Stimulated activated CD4-positive, alpha-beta T cell treated with anti-CD3 and anti-CD28 coated beads, TNF-alpha, amount 100 ng/mL, for 1 hour (primary cell): ENCODE measurements at places on chromosomes 16 and 17.

GRCh38 chr16:88685156-88686061 is 898 bp downstream of the SNAI3 start:
- no peak for DNase-seq

DNA sequence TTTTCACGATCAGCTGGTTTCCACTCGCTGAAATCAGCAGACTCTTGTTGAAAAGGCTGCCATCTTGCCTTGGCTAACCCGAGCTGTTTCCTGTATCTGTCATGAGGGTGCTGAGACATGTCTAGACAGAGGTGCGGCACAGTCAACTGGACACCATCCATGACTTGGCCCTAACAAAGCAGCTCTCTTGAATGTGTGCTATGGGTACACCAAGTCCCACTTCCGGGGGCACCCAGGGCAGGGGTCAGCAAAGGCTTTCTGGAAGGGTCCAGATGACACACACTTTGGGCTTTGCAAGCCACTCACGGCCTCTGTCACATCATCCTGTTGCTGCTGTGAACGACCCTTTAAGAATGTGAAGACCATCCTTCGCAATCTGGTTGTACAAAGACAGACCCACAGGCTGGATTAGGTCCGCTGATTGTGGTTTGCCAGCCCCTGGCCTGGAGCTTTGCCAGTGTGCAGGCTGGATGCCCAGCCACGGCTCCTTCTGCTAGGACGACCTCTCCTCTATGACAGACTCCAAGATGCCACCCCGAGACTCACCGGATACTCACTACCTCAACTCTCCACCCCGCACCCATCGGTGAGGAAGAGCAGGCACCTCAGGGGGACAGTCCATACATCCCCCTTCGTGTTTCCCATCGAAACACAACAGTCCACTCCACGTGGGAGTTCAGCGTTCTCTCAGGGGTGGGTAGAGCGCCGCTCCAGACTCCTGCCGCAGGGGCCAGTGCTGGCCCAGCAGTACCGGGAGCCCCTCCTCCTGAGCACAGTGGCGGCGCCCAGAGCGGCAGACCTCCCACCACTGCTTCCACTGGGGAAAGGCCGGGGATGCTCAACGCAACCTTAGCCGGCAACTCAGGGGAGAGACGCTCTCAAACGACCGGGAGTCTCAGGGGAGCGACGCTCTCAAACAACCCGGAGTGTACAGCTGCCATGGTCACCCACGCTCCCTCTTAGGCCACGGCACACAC is 123.5 kb downstream of the ANKRD11 start:
- no peak for DNase-seq

- DNase-seq: no peak
Measured at GRCh38 chr17:31413081-31413799, 21.8 kb downstream of the RAB11FIP4 start.

- no peak for DNase-seq
Measured at GRCh38 chr17:57512258-57512657, 232.8 kb downstream of the CCDC182 start.

- no peak for DNase-seq
Measured at GRCh38 chr17:68640242-68640989, 39.2 kb upstream of the FAM20A start.

GRCh38 chr16:24552705-24553246 is 13.4 kb downstream of the RBBP6 start:
- no peak for DNase-seq
